Lung microvascular endothelial cell (primary cell): ENCODE measurements at places on chromosomes 5 and 9. TPM values are rescaled to one million over a fixed set of nuclear protein-coding genes. Genes with fewer than 3 reads are reported as not detected.

DNA sequence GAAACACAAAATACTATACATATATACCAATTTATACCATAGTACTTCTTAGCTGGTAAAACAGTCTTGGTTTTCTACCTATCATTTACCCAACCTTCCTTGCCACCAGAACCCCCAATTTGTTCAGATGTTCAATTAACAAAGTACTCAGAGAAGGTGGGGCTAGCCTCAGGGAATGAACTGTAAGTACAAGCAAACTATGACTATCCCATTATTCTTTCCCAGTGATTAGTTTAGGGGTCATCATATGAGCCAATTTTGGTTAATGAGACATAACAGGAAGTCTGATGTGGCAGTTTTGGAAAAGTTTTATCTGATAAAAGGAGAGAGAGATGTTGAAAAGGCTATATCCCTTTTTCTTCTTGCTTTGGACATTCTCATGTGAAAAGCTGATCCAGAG, 125.8 kb downstream of the DTWD2 start:
- no peak for DNase-seq

- DNase-seq: no peak
Observed at GRCh38 chr9:114532561-114533237, 27.4 kb upstream of the WHRN start.

DNA sequence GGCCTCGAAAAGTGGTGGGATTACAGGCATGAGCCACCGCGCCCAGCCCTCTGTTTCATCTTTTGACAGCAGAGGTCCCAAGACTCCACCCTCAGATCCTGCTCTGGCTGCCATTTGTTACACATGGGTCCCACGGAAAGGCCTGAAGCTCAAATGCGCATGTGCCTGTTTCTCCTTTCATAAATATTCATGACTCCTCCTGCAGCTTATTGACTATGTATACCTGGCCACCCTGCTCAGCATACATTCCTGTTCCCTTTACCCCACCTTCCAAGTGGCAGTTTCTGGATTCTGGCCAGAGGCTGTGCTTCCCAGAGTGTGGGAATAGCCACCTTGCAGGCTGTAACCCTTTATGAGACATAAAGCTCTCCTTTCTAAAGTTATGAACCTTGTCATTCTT, 46.5 kb downstream of the AUH start:
- DNase-seq: no peak

DNA sequence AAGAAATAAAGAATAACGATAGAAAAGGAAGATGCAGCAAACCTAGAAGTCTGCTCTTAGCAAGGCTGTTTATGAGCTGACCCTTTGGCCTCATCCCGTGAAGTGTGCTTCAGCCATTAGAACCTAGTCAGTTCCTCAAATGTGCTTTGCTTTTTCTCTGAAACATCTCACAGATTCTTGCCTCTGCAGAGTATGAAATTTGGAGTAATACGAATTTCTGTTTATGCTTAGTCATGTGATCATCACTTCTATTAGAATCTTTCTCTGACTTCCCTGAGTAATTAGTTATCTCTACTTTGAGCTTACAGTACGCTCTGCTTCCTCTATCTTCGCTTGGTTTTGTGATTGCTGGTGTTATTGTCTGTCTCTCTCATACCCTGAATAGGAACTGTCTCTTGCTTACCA, 11.3 kb downstream of the CYSTM1 start:
- DNase-seq: no peak

DNA sequence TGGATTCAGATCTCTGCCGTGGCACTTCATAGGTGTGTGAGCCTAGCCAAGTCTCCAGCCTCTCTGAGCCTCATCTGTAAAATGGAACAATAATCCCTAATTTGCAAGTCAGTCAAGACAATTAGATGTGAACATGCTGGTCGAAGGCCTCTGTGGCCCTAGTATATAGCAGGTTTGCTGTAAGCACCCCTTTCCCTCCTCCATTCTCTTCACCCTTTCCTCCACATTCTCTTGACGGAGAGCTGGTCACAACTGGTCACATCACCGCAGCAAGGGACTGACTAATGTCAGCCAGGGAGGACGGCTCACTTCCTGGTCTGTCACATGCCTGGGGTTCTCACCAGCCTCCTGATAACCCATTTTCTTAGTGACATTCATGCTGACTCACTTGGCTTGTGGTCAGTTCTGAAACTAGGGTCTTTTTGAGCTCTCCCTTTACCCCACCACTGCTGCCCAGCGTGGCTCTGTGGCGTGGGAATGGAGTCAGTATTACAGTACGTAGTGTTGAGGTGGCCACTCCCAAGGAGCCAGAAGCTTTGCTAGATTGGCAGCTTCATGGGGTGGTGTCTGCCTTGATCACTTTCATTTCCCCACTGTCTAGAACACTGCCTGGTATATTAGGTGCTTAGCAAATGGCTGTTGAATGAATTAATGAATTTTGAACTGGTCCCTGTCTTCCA, 47.8 kb downstream of the ERGIC1 start:
- DNase-seq: peak; percentile 63

GRCh38 chr9:134937164-134937555, 19.4 kb upstream of the FCN1 start:
- DNase-seq: no peak

GRCh38 chr9:97660847-97661246, 27.2 kb downstream of the NCBP1 start:
- DNase-seq: no peak

DNA sequence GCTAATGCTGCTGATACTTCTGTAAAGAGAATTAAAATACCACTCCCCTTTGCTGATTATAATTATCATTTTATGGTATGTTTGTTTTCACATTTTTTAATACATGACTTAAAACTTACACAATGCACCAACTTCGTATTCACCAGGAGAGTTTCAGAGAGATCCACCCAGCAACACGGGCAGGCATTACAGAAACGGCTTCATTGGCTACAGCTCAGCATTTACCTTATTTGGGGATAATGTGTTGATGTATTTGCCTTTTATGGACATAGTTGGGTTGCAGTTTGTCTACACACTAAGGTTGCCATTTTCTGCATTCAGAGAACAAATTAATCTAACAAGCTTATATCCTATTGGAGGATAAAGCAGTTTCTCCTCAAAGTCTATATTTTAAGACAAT, 423.6 kb downstream of the PRDM9 start:
- no peak for DNase-seq

DNA sequence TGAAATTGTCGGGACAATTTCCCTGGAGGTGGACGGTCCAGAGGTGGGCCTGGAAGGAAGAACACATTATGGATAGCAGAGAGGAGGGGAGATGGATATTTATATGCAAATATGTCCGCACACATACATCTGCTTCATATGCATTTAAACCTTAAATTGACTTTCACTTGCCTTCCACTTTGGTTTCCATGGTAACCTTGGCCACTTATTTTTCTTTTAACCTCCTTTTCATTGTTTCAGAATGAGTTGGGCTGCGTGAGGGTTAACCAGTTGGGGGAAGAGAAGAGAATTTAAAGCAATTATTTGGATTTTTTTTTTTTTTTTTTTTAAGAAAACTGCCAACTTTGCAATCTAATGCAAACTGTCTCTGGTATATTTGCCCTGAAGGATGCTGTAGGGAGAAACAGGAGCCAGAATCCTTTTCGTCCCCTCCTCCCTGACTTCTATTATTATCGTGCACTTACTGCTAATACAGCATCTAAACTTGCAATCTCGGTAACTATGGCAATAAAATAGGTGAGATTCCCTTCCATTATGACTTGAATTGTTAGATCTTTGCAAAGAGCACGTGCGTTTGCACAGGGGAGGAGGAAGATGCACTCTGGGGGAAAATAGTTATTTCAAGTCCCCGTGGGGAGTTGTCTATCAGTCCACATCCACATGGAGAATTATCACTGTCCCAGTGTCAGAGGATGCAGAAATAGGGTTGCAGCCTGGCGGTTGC, 35.6 kb downstream of the TLR4 start:
- no peak for DNase-seq

DNA sequence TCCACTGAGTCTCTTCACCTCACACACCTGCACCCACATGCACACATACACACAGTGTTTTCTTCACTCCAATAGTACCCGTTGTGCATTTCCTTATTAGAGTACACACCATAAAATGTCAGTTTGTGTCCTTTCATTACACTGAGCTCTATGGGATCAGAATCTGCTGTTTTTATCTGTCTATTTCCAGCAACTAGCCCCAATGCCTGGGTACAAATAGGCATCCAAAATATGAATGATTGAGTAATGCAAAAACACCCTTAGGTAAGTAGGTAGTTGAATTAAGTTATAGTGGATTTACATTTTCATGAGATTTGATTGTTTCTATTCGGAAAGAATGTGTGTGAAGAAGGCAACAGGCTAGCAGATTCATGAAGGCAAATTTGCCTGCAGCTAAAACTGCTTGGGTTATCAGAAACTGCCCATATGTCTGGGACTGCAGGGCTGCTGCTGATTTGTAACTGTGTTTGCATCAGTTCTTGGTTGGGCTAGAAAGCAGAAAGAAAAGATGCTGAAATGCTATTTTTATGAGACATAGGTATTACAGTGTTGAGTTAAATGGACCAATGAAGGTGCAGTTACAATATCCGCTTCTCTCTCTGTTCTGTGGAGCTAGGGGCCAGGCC, 26.9 kb downstream of the PPP3R2 start:
- DNase-seq: no peak

GRCh38 chr5:127028822-127029457, 1.4 kb downstream of the MARCHF3 start:
- peak; percentile 55 for DNase-seq

DNA sequence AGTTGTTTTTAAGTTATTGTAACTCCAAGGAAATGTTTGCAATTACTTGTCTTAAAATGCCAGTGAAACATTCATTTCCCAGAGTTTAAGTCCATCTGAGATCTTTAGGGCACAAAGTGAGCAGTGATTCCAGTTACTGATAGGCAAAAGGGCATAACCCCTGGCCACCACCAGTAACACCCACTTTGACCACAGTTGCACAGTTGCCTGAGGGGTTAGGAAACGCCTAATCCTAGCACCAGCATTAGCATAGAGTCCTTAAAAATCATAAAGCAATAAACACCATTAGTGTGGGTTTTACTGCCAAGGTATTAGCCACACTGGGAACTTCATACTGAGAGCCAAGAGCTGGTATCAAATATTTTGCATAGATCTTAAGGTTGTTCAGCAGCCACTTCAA, 143.9 kb downstream of the SNCAIP start:
- no peak for DNase-seq

DNA sequence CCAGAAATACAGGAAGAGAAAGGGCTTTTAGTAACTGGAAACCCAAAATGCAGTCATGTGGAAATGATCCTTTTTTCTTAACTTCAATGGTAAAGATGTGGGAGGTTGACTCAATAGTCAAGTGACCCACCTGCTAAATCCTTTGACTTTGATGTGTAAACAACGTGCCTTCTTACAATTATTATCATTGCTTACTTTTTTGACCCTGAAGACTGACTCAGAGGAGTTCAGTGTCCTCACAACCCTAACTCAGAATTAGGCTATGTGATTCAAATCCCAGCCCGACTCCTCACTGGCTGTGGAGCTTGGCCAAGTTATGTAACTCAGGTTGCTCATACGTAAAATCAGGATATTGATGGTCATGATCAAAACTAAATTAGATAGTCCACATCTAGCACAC, 27.9 kb downstream of the ANXA1 start:
- DNase-seq: no peak

- no peak for DNase-seq
Observed at GRCh38 chr9:8649160-8649559, 849.6 kb upstream of the DMAC1 start.

DNA sequence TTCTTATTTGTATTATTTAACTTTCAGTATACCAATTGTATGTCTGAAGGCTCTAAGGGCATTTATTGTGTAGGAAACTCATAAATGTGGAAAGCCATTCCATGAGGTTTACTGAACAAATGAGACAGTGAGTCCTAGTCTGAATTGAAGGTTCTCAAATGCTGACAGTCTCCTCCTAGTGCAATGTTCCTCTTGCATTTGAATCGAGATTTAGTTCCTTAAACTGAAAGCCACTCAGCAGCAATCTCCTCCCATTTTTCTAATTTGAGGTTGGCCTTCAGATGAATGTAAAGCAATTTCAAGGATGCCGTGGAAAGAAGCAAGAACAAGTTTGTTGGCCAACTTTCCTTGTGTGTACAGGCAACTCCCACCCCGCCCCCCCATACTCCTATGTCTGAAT, 493.2 kb upstream of the KLF4 start:
- no peak for DNase-seq

- no peak for DNase-seq
Observed at GRCh38 chr5:93604644-93605515, 21.9 kb downstream of the NR2F1 start.

DNA sequence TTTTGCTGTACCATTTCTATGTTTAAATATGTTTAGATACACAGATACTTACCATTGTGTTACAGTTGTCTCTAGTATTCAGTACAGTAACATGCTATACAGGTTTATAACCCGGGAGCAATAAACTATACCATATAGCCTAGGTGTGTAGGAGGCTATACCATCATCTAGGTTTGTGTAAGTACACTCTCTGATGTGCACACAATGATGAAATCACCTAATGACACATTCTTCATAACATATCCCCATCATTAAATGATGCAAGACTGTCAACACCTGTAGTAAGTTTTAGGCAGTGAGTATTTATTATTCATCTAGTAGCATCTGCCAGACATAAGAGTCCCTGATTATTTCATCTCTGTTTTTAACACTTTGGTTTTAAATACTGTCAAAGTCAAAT, 7.3 kb upstream of the DHFR start:
- no peak for DNase-seq

- DNase-seq: peak; percentile 7
Observed at GRCh38 chr5:17020678-17021601, 84.9 kb upstream of the MYO10 start.

GRCh38 chr5:56950626-56951125, 1.2 kb downstream of the MIER3 start:
- peak; percentile 22 for DNase-seq

DNA sequence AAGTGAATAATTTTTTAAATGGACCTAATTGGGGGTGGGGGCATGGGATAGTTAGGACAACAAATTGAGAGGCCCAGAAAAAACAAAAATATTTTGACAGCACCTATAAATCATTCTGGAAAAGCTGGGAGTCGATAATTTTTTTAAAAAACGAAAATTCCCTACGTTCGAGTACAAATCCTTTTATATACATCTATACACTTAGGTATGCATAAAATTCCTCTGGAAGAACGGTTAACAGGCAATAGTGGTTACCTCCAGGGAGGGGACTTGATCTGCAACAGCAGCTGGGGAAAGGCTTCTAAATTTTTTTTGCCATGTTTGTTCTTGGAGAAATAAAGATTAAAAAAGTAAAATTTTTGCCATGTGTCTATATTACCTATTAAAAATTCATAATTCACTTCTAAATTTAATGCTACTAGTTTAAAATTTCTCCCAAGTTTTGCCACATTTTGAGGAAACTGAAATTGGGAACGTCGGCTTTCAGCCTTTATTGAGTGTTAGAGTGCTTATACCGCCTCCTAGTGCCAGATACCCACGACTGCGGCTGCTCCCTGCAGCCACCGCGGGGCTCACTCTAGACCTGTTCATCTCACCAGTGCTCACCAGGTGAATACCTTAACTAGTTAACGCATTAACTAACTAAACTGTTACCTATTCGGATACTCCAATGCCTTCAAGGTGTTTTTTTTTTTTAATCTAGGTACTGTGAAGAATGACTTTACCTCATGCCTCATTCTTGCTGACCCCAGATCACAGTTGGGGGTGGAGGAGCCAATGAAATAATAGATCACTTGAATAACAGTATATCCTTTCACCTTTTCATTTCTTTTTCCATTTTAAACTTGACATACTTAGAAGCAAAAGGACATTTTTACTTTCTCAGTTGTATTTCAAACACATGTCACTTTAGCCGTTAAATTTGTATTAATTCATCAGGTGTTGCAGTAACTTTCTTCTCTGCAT, 1.8 kb upstream of the BHMT start:
- peak; percentile 42 for DNase-seq

ACER2 gene
- total RNA-seq: 6.1 and 6.2 TPM in 2 replicates

CREB3 gene
- total RNA-seq: 34.4 and 36.7 TPM in 2 replicates

LURAP1L gene
- total RNA-seq: 1.7 and 2.0 TPM in 2 replicates

ANAPC2 gene
- total RNA-seq: 13.7 and 16.9 TPM in 2 replicates

ABO gene
- 0.22 and 0.79 TPM in 2 replicates for total RNA-seq
